ENCODE measurements at places on chromosomes 16 and 17.
A peak's percentile ranks its signal among the peaks of the same experiment; 100 is the strongest.

DNA sequence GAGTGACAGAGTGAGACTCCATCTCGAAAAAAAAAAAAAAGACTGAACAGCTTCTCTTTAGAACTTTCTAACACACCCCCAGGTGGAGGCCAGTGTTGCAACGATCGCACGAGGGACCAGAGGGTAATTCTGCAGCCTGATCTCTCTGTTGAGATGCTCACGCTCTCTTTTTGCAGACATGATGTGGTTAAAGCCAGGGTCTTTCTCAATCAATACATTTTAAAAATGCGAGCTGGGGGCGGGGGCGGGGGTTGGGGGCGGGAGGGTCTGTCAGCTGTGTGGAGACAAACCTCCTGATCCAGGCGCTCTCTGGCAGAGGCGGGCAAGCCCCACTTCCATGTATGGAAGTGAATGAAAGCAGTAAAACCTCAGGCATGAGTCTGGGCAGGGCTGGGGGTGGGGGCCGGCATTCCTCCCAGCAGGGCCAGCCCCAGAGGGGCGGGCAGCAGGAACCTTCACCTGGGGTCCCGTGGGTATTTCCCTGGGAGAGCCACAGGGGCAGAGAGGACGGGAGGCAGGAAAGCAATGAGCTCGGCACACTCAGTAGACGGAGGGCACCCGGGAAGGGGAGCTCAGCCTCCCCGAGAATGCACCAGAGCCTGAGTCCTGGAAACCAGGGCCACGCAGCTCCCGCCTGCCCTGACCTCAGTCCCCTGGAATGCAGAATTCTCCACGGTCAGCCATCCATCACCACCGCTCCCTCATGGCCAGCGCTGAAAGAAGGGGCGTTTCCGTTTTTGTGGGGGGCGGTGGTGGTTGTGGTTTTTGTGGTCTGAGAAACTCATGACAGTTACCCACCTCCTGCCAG is 28.0 kb downstream of the NXN start:
- DNase-seq = no peak

DNA sequence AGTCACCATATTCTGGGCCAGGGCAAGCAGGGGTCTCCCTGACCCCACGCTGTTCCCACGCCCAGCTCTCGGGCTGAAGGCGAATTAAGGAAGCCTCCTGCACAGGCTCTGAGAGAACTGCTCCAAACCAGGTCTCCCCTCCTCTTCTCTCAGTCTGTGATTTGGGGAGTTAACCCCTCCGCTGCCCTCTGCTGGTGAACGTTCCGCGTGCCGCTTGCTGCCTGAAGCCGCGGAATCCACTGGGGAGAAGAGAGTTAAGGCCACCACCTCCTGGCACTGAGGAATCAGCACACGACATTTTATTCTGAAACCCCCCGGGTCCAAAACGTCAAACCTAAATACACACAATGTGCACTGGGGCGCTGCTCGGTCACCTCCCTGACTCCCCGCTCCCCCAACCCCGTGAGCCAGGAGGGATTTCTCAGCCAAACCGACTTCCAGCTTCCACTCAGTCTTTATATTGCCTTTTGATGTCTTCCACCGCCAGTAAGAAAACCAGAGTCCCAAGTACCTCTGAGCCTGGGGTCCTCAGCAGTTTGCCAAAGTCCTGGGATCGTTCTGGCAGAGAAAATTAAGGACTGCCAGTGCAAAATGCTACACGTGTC is 54.4 kb upstream of the RCVRN start:
- peak; percentile 18 for DNase-seq

- no peak for DNase-seq
Measured at GRCh38 chr16:27495191-27495590, 54.5 kb downstream of the GTF3C1 start.

- DNase-seq = no peak
Measured at GRCh38 chr17:20200016-20200795, 191.0 kb downstream of the SPECC1 start.

DNA sequence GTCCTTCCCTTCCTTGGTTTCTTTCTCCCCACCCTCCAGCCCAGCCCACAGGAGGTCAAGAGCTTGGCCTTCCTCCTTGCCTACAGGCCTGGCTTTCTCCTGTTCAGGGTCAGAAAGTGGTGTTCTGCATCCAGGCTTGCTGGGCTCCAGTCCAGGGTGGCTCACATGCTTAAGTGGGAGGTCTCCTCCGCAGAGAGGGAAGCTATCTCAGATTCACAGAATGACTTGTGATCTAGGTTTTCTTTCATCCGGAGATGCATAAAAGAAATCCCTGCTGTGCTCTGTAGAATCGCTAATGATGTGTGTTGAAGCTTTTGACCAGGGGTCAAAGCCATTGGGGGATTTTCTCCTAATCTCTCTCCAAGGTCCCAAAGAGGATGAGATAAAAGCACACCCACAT is 382.3 kb upstream of the EEF2KMT start:
- DNase-seq = no peak

GRCh38 chr17:81110488-81111040 is 54.7 kb upstream of the PVALEF start:
- no peak for DNase-seq

DNA sequence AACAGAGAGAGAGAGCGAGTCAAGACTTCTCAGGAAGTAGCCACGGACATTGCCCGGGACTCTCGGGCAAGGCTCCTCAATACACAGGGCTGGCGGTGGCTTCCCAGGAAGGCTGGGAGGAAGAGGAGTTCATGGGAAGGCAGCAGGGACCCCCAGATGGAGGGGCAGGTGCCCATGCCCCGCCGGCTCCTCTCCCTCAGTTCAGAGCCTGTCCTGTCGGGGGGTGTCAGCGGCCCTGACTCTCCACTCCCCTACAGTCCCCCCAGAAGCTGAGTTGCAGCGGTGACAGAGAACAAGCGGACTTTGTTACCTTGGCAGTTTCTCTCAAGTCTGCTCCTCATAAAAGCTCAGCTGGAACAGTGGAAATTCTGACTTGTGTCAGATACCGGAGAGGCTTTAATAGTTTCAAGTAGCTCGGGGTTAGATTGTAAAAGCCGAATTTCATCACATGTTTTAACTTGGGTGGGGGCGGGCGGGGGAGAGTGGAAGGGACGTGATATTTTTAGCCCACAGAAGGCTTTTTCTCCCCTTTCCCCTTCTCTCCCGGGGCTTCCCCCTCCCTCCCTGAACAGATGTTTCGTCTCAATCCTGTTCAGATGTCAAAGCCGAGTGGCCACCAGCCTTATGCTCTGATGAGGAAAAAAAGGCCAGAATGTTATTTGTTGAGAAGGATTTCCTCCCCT is 65.2 kb downstream of the NKD1 start:
- DNase-seq = no peak

GRCh38 chr16:81307770-81308169 is 7.0 kb upstream of the GAN start:
- DNase-seq = no peak

- DNase-seq = no peak
Measured at GRCh38 chr17:35612924-35613521, 25.9 kb downstream of the AP2B1 start.

DNA sequence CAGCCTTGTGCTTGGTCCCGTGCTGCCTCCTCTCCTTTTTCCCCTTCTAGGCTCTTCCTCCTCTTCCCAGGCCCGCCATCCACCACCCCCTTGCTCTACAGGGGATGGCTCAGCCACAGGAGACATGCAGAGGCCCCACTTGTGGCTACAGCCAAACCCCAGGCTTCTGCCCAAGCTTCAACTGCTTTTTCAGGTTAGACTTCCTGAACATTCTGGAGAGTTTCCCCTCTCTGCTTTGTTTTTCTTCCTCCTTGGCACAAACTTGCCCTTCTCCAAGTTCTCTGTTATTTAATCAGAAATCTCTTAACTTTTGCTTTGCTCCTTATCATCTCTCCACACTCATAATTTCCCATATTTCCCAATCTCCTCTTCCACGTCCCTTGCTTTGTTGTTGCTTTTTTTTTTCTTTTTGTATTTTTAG is 18.3 kb upstream of the HAS3 start:
- peak; percentile 46 for DNase-seq

- DNase-seq = no peak
Measured at GRCh38 chr17:76239538-76240274, 587 bp downstream of the RNF157 start.

DNA sequence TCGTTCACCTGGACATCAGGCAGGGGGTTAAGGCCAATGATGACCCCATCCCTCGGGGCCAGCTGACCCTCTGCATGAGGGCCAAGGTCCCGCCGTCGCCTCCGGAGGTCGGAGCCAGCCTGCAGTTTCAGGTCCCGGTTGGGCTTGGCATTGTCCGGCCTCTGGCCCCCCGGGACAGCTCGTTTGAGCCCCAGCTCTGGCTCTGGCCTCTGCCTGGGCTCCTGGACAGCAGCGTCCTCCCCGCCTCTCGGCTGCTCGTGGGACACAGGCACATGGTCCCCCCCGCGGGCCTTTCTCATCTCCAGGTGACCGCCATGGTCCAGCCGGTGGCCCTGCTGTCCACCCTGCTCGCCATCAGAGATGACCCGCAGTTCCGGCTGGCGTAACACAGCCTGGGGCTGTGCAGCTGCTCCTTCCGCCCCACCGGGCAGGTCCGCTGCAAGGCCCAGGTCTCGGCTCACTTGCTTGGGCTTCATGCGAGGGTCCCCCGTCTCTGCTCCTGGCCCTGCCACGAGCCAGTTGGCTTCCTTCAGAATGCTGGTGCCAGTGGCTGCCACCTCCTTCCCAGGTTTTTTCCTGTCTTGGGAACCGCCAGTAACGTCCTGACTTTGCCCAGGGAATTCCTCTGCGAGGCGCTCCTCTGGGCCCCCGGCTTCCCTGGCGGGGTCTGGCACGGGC is 6.7 kb downstream of the NDUFAF8 start:
- DNase-seq = no peak

DNA sequence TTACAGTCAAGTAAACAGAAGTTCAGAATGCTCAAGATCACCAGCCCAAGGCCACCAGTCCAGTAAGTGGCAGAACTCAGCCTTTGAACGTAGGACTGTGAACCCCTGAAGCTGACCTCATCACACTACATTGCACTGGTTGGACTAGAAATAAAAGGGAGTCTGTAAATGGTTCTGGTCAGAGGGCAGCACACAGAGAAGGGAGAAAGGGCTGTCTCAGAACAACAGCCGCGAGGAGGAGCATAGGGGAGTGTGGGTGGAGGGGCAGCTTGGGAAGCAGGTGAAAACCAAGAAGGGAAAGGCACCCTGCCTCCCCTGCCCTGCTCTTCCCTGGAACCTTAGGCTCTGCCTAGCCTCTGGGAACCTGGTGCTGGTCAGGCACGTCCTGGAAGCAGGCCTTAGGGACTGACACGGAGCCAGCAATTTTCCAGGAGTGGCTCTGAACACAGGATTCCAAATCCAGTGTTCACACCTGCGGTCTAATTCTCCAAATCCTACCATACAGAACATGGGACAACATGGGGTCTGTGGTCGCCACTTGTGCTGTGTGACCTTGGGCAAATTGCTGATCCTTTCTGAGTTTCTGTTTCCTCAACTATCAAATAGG is 7.0 kb downstream of the PDILT start:
- DNase-seq = no peak

- no peak for DNase-seq
Measured at GRCh38 chr16:15798671-15799070, 58.2 kb downstream of the MYH11 start.

DNA sequence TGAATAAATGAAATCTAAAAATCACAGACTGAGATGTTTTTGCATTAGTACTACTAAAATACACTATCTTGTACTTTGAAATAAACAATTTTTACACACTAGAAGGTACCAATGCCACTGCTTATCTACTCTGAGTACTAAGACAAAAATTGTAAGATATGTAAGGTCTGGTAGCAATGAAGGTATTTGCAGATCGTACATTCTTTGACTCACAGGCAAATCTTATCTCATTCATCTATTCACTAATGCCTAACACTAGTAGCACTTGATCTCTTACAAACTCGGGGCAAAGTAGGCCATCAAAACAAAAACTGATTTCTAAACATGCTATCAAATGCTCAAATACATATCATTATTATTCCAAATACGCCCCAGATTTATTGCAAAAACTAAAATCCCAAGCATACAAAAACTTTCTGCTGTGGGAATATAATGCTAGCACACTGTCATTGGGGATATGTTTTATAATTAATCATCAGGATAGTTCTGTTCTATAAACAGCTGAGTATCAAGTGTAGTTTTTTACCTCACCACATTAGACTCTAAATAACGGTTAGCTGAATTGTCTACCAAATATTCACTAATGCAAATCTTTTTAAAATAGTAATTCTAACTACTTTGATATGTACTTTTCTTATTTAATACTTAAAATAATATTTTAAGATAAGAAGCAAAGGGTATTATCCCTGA is 68.0 kb downstream of the MED13 start:
- DNase-seq = no peak

- DNase-seq = no peak
Measured at GRCh38 chr17:40535924-40536294, 29.4 kb downstream of the CCR7 start.

DNA sequence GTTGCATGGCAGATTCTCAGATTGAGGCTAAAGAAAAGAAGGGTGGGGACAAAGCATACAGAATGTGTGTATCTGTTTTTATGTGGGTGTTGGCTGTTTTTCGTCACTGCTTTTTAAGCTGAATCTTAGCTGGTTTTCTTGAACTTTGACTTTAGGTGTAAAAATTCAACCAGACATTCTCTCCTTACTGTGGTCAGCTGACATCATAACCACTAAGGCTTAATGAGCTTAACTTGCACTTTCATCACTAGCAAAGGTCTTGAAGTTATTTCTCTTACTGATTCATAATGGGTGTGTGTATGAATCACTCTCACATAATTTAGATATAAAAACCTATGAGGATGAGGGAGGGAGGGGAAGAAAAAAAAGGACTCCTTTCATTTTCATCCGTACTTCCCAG is 4.0 kb upstream of the CDC6 start:
- DNase-seq = no peak

DNA sequence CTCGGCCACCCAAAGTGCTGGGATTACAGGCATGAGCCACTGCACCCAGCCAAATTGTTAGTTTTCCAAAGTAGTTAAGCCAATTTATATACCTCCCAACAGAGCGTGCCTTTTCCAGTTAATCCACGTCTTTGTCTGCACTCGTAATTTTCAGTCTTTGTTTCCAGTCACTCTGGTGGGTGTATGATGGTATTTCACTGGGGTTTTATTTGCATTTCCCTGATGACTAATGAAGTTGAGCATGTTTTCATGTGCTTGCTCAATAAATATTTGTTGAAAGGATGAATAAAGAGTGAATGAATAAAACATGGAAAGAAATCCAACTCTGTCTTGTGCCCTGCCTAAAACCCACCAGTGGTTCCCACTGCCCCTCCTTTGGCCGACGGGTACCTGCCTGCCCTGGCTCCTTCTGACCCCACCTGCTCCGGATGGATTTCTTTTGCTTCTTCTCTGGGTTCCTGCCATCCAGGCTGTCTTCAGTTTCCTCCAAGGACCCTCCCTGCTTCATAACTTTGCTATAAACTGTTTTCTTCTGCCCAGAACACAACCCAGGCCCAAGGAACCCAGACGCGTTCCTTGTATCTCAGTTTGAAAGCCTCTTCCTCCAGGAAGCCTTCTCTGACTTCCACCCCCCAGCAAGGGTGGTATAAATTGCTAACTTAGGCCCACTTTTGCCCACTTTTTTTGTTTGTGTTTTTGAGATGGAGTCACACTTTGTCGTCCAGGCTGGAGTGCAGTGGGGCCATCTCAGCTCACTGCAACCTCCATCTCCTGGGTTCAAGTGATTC is 3.0 kb upstream of the ABCC1 start:
- peak; percentile 48 for DNase-seq

- DNase-seq = no peak
Measured at GRCh38 chr17:4842376-4842775, 9.2 kb downstream of the MINK1 start.

- no peak for DNase-seq
Measured at GRCh38 chr16:64882078-64882784, 239.6 kb downstream of the CDH11 start.

- no peak for DNase-seq
Measured at GRCh38 chr16:72927199-72928089, 120.5 kb downstream of the ZFHX3 start.
